ENCODE measurements at places on chromosomes 2 and 18.

DNA sequence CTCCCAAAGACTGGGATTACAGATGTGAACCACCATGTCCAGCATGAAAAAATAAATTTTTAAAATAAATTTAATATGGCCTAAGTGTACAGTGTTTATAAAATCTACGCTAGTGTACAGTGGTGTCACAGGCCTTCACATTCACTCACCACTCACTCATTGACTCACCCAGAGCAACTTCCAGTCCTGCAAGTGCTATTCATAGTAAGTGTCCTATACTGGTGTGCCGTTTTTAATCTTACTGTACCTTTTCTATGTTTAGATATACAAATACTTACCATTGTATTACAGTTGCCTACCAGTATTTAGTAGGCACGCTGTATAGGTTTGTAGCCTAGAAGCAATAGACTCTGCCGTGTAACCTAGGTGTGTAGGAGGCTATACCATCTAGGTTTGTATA is 291.6 kb upstream of the STON1 start:
- H3K27ac ChIP-seq = no peak overlapping the region
- DNase-seq = no peak
- H3K27me3 ChIP-seq = no peaks in the 10 kb centered on the region
- H3K4me1 ChIP-seq = no peaks in the 10 kb centered on the region
- no peak overlapping the region for H3K4me3 ChIP-seq
- no peaks in the 10 kb centered on the region for H3K36me3 ChIP-seq

DNA sequence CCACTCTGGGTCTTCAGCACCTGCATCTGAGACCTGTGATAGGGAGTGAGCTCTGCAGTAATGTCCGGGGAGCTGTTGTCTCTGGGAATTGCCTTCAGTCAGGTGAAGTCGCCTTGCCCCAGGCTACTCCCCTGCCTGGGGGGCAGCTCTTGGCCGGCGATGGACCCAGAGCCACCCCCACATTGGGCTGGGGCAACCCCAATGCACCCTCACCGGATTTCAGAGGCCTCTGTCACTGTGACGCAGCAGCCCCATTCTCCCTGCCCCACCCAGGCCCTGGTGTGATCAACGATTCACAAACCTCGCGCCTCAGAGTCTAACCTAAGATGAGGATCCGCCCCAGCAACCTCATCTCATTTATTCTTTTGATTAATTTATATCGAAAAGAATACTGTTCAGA is 303.6 kb downstream of the NDUFA10 start:
- no peaks in the 10 kb centered on the region for H3K27me3 ChIP-seq
- H3K27ac ChIP-seq = no peak overlapping the region
- no peak overlapping the region for H3K4me3 ChIP-seq
- no peak for DNase-seq
- no peaks in the 10 kb centered on the region for H3K4me1 ChIP-seq

GRCh38 chr18:10405816-10406663 is 48.4 kb upstream of the APCDD1 start:
- H3K27ac ChIP-seq = no peak overlapping the region
- H3K4me1 ChIP-seq = no peaks in the 10 kb centered on the region
- DNase-seq = no peak

GRCh38 chr18:21110713-21111345 is 784 bp downstream of the ROCK1 start:
- no peaks in the 10 kb centered on the region for H3K27me3 ChIP-seq
- H3K4me3 ChIP-seq = peak overlapping the region; percentile 89
- no peaks in the 10 kb centered on the region for H3K36me3 ChIP-seq
- H3K27ac ChIP-seq = peak overlapping the region; percentile 86
- DNase-seq = no peak

GRCh38 chr2:130911996-130912395 is 75.3 kb downstream of the ARHGEF4 start:
- H3K27ac ChIP-seq = no peak overlapping the region
- H3K27me3 ChIP-seq = no peaks in the 10 kb centered on the region
- no peak for DNase-seq

DNA sequence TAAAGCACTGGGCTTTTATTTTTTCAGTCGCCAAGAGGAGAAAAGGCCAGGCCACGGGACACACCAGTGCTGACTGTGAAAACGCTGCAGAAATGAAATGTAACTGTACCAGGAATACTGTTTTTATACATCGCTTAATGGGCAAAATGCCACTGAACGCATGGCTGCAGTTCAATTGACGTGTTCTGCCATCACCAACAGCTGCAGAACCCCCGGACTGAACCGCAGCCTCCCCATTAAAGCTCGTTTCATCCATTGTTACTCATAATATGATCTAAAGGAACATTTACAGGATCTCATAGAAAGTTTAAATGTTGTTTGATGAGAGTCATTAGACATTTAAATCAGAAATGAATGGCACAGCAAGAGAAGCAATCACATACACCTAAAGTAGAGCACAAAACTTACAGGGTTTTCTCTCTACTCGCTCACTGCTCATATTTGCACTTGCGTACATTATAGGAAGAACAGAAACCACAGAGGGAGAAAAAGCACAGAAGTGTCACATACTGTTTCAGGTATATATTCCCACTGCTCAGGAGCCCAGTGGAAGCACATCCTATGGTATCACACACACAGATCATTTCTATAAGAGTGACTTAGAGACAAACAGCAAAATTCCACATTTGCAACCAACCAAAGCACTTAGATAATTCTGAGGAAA is 35.3 kb downstream of the TCF4 start:
- H3K4me3 ChIP-seq = no peak overlapping the region
- no peak for DNase-seq
- H3K36me3 ChIP-seq = no peaks in the 10 kb centered on the region
- no peaks in the 10 kb centered on the region for H3K4me1 ChIP-seq

DNA sequence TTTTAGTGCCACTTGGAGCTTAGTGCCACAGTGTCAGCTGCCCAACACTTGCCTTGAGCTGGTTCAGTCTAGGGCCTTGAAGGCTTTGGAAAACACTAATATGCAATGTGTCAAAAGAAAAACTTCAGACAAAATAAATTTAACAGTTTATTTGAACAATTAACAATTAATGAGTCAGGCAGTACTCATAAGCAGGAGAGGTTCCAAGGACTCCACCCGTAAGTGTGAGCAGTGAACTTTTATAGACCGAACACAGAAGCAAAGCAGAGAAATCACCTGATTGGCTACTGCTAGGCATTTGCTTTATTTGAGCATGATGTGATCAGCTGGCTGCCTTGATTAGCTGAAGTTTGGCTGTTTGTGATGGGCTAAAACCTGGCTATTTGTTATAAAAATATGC is 49.5 kb upstream of the TBC1D8 start:
- peak; percentile 27 for DNase-seq
- H3K36me3 ChIP-seq = no peaks in the 10 kb centered on the region
- no peak overlapping the region for H3K4me3 ChIP-seq
- no peaks in the 10 kb centered on the region for H3K27me3 ChIP-seq
- H3K4me1 ChIP-seq = 0 out of 2 replicates have a peak, but pooled peaks cover 3% of the 10 kb centered on the region

DNA sequence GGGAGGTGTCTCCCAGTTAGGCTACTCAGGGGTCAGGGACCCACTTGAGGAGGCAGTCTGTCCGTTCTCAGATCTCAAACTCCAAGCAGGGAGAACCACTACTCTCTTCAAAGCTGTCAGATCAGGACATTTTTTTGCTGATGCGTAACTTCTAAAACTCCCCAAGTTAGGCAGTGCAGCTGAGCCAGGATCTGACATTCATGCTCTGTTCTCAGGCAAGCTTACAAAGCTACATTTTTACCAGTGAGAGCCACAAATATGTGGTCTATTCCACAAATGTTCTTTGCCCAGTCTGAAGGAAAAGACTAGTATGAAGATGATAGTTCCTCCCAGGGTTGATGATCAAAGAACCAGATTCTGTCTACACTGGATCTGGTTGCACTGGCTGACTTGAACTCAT is 184.1 kb downstream of the MTCL1 start:
- H3K4me1 ChIP-seq = peaks cover 17% of the 10 kb centered on the region
- no peaks in the 10 kb centered on the region for H3K27me3 ChIP-seq
- no peaks in the 10 kb centered on the region for H3K36me3 ChIP-seq
- H3K27ac ChIP-seq = no peak overlapping the region
- no peak overlapping the region for H3K4me3 ChIP-seq

GRCh38 chr18:76827205-76828200 is 5.1 kb downstream of the ZNF236 start:
- peaks cover 18% of the 10 kb centered on the region for H3K4me1 ChIP-seq
- no peak overlapping the region for H3K4me3 ChIP-seq
- no peak for DNase-seq
- no peaks in the 10 kb centered on the region for H3K36me3 ChIP-seq
- H3K27ac ChIP-seq = no peak overlapping the region

- no peak for DNase-seq
- no peak overlapping the region for H3K4me3 ChIP-seq
- H3K27me3 ChIP-seq = no peaks in the 10 kb centered on the region
- no peaks in the 10 kb centered on the region for H3K36me3 ChIP-seq
These were observed 132.1 kb upstream of the DNMT3A start for GRCh38 chr2:25473758-25474340.

GRCh38 chr2:42171396-42171980 is 2.3 kb downstream of the EML4 start:
- peaks cover 7% of the 10 kb centered on the region for H3K4me1 ChIP-seq
- H3K27me3 ChIP-seq = no peaks in the 10 kb centered on the region
- H3K4me3 ChIP-seq = no peak overlapping the region

DNA sequence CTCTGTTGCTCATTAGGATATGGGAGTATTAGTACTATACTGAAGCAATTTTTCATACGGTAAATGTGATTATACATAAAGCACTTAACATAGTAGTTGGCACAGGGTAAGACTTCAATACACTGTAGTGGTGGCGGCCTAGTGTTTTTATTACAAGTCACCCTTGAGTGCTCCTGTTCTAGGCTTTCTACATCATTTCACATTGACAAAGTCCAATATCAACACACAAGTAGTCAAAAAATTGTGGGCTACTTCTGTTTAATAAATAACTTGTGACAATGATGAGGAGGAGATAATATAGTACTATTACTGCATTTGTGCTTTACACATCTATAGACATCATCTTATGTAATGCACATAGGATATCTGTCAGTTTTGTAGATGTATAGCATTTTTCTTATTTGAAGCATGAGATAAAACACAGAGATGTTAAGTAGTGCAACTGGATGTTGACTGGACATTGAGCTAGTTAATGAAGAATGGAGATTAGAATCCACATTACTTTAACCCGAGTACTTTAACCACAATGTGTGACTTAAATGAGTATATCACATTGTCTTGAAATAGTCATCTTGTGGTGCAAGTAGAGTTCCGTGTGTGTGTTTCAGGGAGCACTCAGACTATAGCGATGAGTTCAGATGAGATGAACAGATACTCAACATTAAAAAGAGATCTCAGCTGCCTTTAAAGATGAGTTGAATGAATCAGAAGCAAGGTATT is 134.8 kb downstream of the ZNF385B start:
- H3K27me3 ChIP-seq = no peaks in the 10 kb centered on the region
- H3K36me3 ChIP-seq = no peaks in the 10 kb centered on the region
- H3K4me3 ChIP-seq = no peak overlapping the region
- no peaks in the 10 kb centered on the region for H3K4me1 ChIP-seq
- DNase-seq = no peak

GRCh38 chr2:75317802-75318201 is 118.5 kb upstream of the TACR1 start:
- H3K36me3 ChIP-seq = no peaks in the 10 kb centered on the region
- peaks cover 5% of the 10 kb centered on the region for H3K27me3 ChIP-seq
- no peak overlapping the region for H3K27ac ChIP-seq
- H3K4me3 ChIP-seq = no peak overlapping the region

DNA sequence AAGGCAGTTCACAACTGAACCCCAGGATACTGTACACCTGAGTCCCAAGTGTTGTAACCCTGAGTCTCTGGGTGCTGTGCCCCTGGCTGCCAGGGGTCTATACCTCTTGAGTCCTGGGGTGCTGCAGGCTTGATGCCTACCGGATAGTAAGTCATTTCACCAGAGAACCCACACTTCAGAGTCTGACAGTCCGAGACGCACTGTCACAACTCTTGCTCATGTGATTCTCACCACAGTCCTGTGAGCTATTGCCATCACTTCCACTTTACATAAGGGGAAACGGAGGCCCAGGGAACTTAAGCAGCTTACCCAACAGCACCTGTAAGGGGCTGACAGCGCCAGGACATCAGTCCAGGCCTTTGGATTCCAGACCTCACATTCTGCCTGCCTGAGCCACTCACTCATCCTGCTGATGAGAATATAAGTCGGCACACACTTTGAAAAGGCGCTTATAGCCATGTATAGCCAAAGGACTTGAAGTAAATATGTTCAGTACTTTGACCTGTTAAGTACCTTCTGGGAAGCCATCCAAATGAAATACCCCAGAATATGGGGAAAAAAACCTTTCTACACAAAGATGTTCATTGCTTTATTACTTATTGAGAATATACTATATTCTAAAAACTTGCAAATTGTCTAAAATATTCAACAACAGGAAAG is 180.7 kb upstream of the ID2 start:
- H3K4me1 ChIP-seq = no peaks in the 10 kb centered on the region
- no peak overlapping the region for H3K4me3 ChIP-seq
- no peaks in the 10 kb centered on the region for H3K27me3 ChIP-seq
- no peak for DNase-seq

- H3K27me3 ChIP-seq = no peaks in the 10 kb centered on the region
- H3K36me3 ChIP-seq = no peaks in the 10 kb centered on the region
- no peak overlapping the region for H3K4me3 ChIP-seq
- peaks cover 4% of the 10 kb centered on the region for H3K4me1 ChIP-seq
These were observed 60.0 kb upstream of the OTOS start for GRCh38 chr2:240200230-240201051.

GRCh38 chr18:23134780-23135549 is at the start of gene CABLES1:
TSS of gene CABLES1 (plus strand) at chr18:23135485. CDS start at chr18:23135763, 278 bp downstream.
- no peak for DNase-seq
- peak within 1 kb of the TSS; percentile 74 for H3K27ac ChIP-seq
- no peaks in the 10 kb centered on the region for H3K27me3 ChIP-seq
- peaks cover 20% of the 10 kb centered on the region for H3K4me1 ChIP-seq
- H3K4me3 ChIP-seq = peak within 1 kb of the TSS; percentile 53

GRCh38 chr2:28991021-28991420 is 9.9 kb downstream of the TOGARAM2 start:
- DNase-seq = no peak
- H3K27ac ChIP-seq = no peak overlapping the region
- no peaks in the 10 kb centered on the region for H3K36me3 ChIP-seq
- no peaks in the 10 kb centered on the region for H3K27me3 ChIP-seq
- H3K4me1 ChIP-seq = no peaks in the 10 kb centered on the region
- no peak overlapping the region for H3K4me3 ChIP-seq

DNA sequence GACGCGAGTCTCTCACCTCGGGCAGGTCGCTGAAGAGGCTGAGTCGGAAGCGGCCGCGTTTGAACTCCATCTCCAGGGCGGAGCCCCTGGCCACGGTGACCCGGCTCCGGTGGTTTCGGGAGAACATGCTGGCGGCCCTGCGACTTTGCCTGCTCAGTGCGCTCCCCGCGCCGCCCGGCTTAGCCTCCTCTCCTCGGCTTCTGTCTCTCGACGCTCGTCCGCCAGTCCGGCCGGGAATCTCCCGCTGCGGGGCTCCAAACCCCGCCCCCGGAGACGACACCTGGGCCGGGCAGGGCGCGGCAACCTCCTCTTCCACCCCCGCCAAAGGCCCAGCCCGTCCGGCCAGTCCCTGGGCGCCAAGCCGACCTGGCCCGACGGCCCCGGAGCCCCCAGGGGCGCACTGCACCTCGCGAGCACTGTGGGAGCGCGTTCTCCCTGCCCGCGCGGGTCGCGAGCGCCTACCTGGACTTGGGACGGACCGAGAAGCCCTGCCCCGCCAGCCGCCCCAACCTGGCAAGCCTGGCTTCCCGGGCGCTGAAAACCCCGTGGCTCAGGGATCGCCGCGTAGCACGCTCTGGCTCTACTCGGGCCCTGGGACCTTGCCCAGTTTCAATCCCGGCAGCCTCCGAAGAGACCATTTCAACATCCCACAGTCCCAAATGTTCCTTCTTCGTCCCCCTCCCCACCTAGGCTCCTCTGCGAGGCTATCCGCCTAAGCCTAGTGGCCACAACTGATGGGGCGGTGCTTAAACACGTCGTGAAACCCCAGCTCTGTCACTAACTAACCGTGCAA is at the start of gene RTKN:
Gene RTKN (minus strand): TSS at position 248 of the 793 bp plus-strand sequence. CDS start 121 bp downstream, at position 127.
- H3K4me1 ChIP-seq = peaks cover 29% of the 10 kb centered on the region
- peak within 1 kb of the TSS; percentile 99 for H3K27ac ChIP-seq
- peak; percentile 82 for DNase-seq
- H3K36me3 ChIP-seq = peaks cover 13% of the 10 kb centered on the region
- no peaks in the 10 kb centered on the region for H3K27me3 ChIP-seq
